ENCODE measurements at places on chromosomes 2 and 18.

- DNase-seq, result no peak
Observed at GRCh38 chr2:217617616-217618022, 385.2 kb downstream of the TNS1 start.

DNA sequence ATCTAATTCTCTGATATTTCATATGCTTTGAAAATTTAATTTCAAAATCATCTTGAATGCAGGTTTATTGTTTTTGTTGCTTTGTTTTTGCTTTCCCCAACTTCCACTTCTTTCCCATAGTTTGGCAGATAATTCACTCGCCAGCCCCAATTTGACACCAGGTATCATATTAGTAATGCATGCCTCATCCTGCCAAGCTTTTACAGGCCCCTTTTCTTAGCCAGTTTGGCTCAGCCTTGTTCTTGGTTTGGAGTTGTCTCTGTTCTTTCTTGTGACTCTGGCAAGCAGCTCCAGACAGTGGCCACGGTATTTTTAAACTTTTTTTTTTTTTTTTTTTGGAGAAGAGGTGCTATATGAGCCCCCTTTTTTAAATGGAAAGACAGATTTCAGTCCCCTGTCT, 65.3 kb downstream of the PMS1 start:
- no peak for DNase-seq

- DNase-seq, result no peak
Observed at GRCh38 chr18:78641689-78642231, 337.9 kb upstream of the SALL3 start.

- DNase-seq, result no peak
Observed at GRCh38 chr2:78465707-78466106, 559.8 kb upstream of the REG3G start.

- DNase-seq, result no peak
Observed at GRCh38 chr2:62627667-62628066, 77.8 kb upstream of the EHBP1 start.

- DNase-seq, result no peak
Observed at GRCh38 chr2:172484706-172485105, 57.3 kb downstream of the ITGA6 start.

- no peak for DNase-seq
Observed at GRCh38 chr2:223433461-223433860, 168.7 kb downstream of the SCG2 start.

DNA sequence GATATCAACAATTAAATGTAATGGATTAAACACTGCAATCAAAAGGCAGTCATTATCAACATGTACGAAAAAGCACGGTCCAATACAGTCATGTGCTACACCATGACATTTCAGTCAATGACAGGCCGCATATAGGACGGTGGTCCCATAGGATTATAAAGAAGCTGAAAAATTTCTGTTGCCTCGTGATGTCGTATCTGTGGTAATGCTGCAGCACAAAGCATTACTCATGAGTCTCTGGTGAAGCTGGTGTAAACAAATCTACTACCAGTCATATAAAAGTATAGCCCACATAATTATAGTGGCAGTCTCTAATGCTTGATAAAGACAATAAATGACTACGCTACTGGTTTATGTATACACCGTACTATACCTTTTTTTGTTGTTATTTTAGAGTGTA, 58.4 kb downstream of the RABL2A start:
- DNase-seq, result no peak

DNA sequence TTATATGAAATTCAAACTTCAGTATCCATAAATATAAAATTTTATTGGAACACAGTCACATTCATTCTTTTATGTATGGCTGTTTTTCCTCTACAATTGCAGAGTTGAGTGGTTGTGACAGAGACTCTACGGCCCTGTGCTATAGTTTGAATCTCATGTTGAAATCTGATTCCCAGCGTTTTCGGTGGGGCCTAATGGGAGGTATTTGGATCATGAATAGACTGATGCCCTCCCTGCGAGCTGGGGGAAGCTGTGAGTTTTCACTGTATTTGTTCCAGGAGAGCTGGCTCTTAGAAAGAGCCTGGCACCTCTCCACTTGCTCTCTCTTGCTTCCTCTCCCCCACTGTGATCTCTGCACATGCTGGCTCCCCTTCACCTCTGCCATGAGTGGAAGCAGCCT, 1.7 kb downstream of the PFN4 start:
- DNase-seq, result no peak

DNA sequence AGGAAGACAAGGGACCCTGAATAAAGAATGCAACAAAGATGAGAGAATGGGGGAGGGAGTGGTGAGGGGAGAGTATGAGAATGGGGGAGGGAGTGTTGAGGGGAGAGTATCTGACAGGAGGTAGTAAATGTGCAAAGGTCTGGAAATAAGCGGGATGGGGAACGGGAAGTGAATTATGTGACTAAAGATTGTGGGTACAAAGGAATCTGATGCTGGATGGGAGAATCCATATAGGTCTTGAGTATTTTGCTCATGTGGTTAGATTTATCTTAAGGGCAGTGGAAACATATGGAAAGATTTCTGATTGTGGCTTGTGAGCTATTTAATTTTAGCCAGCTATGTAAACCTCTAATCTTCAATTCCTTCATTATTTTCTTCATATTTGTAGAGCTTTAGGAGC, 593.4 kb downstream of the DCC start:
- no peak for DNase-seq

DNA sequence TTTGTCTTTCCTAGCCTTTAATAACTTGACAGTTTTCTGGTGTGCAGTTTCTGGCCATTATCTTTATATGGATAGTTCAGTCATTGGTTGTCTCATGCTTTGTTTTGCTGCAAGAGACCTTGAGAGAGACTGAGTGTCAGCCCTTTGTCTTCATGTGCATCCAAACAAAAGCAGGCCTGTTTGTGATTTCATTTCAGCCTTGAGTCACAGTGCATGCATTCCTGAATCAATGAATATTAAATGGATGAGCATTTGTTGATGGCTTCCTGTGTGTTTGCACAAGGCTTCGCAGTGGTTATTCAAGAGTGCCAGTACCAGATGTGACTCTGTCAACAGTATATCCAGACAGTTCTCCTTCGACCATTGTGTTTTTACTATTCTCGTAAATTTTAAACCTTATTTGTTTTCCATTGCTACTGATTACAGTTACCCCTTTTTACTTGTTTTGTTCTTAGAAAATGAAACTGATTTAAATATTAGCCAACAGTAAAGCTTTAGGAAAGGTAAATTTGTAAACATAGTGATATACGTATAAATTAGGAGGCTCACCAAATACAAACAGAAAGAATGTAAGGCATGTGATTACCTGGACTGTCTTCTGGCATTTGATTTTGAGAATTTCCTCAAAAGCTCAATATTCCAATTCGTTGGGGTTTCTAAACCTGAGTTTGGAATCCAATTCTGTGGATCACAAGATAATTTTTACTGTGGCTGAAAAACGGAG, 319.8 kb downstream of the CTNNA2 start:
- no peak for DNase-seq

DNA sequence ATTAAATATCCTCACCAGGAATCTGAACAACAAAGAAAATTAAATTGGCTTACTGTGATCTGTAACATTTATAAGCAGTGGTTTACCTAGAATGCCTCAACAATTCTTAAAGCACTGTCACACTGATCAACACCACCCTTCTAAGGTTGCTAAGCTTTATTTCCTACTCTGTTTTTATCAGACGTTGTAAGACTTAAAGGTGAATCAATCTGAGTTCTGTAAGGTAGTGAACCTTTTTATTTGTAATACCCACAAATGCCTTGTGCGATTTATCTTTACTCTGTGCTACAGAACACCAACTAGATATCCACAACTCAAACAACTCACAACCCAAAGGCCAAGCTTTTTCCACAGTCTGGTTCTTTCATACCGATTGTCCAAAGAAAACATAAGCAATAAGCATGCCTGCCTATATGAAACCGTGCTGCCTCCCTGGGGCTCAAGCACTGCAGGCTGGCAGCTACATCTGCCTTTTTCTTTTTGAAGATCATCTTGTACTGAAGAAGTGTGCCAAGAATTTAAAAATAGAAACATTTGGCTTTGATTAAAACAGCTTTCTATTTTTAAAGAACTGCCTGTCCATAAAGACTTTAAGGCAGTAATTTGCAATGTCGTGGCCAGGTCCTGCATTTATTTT, 490.7 kb downstream of the NUP35 start:
- no peak for DNase-seq

DNA sequence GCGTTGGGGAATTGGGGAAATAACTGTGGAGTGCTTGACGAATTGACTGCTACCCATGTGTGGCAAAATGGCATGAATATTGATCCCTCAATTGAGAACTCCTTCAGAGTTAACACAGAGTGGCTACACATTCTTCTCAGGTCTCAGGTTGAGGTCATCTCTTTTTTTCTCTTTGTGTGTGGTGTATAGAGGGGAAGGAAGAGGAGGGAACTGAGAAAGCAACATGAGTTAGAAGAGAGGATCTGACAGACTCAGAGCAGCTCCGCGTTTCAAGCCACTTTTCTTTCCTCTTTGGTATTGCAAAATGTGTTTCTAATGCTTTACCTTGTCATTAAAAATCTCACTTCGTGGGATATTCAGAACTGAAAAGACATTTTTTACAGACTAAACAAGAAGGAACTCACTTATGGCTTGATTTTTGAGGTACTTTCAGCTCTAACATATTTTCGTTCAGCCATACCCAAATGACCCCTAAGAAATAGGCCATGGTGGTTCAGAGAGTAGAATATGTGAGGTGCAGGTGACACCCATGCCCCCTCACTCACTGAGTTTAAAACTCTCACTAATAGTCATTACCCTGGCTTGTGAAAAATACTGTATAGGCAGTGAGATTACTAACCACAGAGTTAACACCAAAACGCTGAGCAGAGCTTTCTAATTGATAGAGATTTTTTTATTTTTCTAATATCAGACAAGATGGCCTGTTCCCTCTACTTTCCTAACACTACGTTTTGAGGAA, 22.5 kb downstream of the STAT4 start:
- no peak for DNase-seq

- no peak for DNase-seq
Observed at GRCh38 chr2:97775074-97775473, 61.7 kb downstream of the ZAP70 start.

GRCh38 chr2:235793163-235793752, 299.4 kb downstream of the AGAP1 start:
- no peak for DNase-seq

DNA sequence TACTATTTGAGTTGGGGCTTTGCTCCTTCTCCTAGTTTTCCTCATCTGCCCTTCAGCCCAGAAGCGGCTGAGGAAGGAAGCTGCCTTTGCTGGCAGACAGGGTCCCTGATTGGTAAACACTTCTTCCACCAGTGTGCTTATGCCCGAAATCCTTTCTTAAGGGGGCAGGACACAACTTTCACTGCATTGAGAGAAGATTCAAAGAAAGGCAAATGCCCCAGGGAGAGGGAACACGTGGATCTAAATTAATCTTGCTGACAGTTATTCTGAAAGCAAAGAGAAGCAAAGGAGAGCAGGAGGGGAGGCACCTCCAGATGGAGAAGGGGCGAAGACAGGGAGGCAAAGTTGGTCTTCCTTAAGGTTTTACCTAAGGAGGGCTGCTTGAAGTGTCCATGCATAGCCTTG, 92.1 kb upstream of the EFEMP1 start:
- no peak for DNase-seq

- no peak for DNase-seq
Observed at GRCh38 chr2:215553946-215554345, 118.1 kb upstream of the FN1 start.

DNA sequence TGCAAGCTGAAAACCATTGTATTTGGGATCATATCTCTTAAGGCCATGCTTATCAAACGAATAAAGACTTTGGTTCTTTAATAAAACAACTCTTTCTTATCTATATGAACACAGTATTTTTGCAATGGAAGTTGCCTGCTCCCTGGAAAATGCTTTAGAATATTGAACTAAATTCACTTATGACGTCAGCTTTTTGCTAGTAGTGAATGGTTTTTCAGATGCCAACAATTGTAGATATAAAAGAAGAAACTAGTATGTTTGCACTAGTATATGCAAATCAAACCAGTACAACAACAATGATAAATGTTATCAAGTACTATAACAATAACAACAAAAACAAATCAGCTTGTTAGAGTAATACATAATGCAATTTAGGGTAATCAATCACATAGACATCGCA, 1462.9 kb downstream of the SUCLG1 start:
- DNase-seq, result no peak

GRCh38 chr18:79355433-79356335, 40.0 kb upstream of the NFATC1 start:
- DNase-seq, result no peak

DNA sequence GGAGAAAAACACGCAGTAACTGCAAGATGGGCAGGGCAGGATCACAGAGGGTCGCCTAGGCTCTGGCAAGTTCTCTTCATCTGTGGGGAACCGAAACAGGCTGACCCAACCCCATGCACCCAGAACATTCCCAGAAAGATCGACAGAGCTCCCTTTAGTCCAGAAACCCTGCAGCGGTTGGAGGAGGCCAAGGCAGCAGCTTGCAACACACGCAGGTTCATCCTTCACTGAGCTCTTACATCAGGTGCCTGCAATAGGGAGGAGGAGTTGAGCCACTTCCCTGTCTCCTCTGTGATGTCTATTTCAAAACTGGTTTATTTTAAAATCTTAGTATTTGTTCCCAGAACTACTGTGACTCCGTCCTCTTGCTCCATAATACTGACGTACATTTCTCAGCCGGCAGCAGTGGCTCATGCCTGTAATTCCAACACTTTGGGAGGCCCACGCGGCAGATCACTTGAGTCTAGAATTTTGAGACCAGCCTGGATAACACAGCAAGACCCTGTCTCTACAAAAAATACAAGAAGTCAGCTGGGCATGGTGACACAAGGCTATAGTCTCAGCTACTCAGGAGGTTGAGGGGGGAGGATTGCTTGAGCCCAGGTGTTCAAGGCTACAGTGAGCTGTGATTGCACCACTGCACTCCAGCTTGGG, 11.5 kb upstream of the SLC11A1 start:
- DNase-seq, result no peak

DNA sequence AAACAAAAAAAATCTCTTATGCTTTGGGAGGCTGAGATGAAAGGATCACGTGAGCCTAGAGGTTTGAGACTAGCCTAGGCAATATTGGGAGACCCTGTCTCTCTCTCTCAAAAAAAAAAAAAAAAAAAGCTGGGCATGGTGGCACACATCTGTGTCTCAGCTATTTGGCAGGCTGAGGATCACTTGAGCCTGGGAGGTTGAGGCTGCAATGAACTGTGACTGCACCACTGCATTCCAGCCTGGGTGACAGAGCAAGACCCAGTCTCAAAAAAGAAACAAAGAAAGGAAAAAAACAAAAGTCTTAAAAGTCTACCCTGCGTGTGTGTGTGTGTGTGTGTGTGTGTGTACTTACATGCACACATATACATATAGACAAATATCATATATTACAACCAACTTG, 25.3 kb upstream of the OR6B3 start:
- DNase-seq, result no peak

DNA sequence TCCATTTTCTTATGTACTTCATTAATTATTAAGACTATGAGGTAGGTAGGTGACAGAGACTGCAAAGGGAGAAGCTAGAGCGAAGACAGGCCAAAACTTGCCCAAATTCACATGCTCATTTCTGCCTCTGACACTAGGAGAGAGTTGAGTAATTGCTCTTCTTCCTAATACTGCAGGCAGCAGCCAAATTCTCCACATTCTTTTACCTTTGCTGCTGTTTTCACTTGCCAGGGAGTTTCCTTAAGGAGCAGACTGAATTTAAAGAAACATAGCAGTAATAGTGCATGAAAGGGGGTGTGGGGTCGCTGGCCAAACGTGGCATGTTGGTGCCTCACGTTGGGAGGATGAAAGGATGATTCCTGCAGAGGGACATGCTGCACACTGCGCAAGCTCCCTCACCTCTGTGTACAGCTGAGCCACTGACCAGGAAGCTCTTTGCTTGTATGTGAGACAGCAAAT, 12.3 kb downstream of the CRIM1 start:
- DNase-seq, result no peak

All from thoracic aorta (tissue), 2 donors.